ENCODE measurements at places on chromosomes 13 and 19.

GRCh38 chr13:24005755-24006281, 108.5 kb upstream of the C1QTNF9B start:
- no peak for DNase-seq

DNA sequence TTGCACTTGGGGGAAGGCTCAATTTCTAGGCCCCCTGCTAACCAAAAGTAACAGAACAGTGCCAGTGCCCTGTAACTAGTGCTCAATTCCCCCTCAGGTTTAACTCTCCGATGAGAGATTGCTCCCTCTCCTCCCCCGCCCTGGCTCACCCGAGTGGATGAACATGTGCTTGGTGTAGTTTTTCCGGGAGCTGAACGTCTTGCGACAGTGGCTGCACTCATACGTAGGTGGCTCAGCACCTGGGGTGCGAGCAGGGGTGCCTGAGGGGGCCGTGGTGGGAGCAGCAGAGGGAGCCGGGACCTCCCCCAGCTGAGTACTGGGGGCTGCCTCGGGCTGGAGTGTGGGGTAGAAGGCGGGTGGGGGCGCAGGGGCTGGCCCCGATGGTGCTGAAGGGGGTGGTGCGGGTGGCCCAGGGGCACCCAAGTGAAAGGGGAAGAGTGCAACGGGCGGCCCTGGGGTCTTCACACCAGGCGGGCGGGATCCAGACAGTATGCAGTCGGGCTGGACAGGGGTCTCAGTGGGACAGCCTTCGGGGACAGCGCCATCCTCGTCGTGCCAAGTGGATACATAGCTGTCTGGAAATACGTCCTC, 3.3 kb downstream of the ZBTB45 start:
- no peak for DNase-seq

DNA sequence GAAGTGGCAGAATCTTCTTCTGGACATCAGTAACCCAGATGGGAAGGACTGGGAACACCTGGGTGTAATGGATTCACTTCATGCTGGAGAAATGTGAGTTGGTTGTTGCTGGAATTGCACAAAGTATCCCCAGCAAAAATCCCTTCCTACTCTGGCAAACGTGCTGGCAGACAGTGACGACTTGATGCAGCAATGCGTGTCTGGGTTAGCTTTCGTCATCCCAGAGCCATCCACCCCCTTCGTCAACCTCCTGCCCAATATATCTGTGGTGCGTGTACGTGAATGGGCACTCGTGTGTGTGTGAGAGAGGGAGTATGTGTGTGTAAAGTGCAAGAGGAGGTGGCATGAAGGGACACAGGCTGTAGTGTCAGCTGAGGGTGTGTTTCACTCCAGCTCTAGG, 70.9 kb downstream of the TM9SF2 start:
- DNase-seq, result no peak

- DNase-seq, result no peak
Observed at GRCh38 chr13:98584668-98585397, 7.9 kb upstream of the STK24 start.

DNA sequence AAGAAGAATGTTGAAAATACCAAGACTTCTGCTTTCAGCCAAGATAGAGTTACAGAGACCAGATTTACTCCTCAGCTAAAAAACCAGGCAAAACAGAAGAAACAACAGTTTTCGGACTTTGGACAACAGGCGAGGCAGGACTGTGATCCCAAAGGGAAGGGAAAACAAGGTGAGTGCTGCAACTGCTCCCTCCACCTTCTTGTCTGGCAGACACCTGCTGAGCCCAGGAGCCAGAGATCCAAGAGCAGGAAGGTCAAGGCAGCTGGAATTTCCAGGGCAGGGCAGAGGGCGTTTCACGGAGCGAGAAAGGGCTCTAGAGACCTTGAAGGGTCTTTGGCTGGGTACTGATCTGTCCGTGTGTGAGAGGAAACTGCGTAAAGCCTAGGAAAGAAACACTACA, 32.9 kb upstream of the SLC7A9 start:
- DNase-seq, result no peak

DNA sequence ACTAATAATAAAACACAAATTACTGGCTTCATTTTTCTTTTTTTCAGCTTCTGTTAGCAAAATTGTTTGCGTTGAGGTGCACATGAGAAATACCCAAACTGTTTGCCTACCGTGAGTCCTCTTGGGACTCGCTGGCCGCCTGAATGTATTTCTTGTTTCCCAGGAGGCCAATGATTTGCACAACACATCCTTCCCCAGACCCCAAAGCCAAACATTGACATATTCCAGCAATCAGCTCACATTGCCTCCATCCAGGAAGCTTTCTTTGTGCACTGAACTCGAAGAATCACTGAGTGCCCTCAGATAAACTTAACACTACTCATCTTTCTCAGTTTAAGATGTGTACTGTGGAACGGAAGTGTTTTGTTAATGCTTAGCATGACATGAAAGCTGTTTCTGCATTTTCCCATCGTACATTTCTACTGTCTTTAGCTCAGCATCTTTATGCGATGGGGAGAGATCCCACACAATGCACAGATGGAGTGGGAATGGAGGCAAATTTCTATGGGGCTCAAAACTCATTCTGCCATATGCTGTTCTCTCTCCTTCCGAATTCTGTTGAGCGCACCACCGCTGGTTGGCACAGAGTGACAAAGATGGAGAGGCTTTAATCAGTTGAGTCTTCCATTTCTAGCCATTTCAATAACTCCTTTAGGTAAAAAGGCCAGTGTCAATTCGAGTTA, 399.5 kb downstream of the RFC3 start:
- DNase-seq, result no peak

DNA sequence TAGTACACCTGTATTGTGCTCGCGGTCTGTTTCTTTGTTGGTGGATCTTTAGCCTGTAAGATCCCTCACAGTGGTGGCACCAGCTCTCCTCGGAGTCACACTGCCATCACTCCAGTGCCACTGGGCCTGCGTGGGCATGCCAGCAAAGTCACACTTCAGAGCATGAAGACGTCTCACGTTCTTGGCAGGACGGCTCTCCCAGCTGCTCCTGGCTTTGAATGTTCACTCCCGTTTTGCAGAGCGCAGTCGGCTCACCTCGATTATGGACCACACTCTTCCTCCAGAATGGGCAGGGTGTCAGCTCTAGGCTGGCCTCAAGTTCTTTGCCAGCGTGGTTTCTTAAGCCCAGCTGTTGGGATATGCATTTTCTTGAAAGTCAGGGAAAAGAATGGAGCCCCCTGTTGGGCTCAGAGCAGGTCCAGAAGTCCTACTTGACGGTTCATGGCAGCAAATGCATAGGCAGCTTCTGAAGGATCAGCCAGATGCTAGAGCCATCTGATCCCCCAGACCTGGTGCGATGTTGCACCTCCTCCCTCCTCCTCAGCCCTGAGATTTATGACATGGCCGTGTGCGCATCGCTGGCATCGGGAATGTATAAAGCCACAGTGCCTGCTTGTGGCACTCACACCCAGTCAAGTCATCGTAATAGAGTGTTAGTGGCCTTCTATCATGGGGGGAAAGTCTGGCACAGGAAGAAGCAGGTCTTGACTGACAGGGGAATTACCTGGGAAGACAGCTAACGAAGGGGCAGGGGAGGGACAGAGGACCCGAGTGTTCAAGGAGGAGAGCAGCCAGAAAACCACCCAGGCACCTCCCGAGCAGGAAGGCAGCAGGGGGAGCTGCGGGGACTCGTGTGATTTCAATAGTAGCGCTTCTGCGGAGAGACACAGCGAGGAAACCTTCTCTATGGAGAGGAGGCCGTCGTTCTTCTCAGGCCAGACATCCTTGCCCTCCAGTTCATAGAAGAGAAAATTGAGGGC, 40.2 kb upstream of the NPAS1 start:
- no peak for DNase-seq

DNA sequence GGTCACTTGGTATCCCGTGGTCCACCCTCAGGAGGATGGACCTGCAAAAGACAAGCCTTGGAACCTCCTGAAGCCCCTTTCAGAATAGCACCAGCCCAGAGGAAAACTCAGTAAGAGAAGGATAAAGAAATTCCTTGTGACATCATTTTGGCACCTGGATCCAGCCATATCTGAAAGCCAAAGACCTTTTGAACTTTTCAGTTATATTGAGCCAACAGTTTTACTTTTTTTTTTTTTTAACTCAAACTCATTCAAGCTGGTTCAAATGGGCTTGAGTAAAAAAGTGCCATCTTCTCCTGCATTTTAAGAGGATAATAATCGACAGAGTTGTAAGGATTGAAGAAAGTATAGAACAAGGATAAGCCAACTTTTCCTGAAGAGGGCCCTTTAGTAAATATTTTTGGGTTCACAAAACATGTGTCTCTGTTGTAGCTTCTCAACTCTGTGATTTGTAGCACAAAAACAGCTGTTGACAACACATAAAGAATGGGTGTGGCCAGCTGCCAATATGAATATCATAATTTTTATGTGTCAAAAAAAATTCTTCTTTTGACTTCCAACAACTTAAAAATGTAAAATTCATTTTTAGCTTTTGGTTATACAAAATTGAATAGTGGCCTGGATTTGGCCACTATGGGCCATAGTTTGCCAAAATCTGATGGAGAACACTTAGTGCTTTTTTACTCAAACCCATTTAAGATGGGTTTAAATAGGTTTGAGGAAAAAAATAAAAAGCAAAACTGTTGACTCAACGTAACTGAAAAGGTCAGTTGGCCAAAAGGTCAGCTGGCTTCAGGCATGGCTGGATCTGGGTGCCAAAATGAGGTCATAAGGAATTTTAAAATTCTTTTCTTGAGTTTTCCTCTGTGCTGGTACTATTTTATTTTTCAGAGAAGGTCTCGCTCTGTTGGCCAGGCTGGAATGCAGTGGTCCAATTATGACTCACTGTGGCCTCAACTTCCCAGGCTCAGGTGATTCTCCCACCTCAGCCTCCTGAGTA, 50.7 kb downstream of the ACSBG2 start:
- DNase-seq, result no peak

DNA sequence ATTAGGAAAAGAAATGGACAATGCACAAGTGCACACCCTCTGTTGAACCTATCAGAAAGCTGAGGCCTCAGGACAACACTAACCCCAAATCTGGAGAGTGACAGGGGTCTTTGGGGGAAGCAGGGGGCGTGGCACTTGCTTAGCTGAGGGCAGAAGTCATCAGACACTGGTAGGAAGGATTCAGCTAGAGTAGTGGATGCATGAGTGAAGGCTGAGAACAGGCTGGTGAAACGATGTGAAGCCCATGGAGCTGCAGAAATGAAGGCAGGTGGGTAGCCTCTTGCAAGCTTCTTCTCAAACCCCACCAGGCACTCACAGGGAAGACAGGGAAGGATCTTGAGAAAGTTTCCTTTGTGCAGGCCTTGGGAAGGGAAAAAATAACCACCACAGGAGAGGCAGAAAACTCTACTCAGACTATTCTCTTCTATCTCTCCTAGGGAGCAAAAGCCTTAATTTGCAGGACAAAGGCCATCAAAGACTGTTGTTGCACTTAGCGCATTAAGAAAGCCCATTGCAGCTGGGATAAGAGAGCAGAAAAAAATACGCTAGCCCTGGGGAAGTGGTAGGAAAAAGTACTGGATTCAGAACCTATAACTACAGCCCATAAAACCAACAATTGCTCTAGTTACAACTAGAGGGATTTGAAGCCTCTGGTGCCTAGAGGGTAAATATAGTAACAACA, 193.3 kb upstream of the ZNF536 start:
- DNase-seq, result no peak

GRCh38 chr13:23463661-23464060, 30.2 kb upstream of the SACS start:
- no peak for DNase-seq

DNA sequence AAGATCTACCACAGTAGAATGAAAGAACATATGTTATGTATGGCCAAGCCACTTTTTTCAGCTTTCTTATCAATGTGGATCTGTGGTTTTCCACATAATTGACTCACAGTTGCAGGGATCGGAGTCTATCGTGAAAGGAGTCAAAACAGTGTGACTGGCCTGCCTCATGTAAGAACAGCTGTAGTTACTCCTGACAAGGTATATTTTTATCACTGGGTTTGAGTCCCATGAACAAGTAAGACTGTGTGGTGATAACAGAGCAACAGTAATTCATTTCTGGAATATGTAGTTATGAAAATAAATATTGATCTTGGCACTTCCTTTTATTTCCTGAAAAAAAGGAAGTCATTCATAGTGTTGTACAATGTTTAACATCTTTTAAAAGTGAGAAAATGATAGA, 416.6 kb downstream of the KLF12 start:
- DNase-seq, result peak; percentile 80

- DNase-seq, result peak; percentile 66
Observed at GRCh38 chr13:30422054-30422839, at the start of gene UBE2L5. TSS of gene UBE2L5 (plus strand) at chr13:30422493. CDS start at chr13:30427991, 5,498 bp downstream.

GRCh38 chr19:55703790-55704215, 28.8 kb downstream of the EPN1 start:
- no peak for DNase-seq

- no peak for DNase-seq
Observed at GRCh38 chr13:30862707-30863106, 43.4 kb upstream of the MEDAG start.

DNA sequence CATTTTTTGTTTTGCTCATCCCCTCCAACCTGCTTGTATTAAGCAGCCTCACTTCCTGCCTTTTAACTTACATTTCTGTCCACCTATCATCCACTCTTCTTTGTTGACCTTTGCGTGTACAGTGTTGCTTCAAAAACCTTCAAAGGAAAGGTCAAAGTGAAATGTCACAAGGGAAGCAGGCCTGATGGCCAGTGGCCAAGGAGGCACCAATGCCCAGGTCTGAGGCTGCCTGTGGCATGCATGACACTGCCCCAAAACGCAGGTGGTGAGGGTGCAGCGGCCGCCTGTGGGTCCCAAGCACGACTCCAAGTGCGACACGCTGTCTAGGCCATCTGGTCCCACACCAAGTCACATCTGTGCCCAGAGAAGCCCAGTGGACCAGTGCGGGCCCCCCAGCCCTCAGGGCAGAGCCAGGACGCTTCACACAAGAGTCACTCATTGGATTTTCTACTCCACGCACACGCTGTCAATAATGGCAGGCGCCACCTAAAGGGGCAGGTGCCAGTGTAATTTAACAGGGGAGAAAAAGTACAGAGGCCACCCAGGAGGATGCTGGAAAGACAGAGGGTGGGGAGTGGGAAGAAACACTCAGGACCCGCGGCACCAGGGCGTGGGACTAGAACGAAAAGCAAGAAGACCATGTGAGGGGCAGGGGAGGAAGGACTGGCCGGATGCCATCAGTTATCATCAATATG, 23.5 kb downstream of the SLC7A1 start:
- no peak for DNase-seq
